Lower lobe of right lung (tissue), 2 donors: ENCODE measurements at places on chromosomes 3 and 15.

GRCh38 chr15:99361545-99362185 is 110.4 kb downstream of the LRRC28 start:
- H3K4me3 ChIP-seq = no peak overlapping the region
- H3K27ac ChIP-seq = no peak overlapping the region
- no peaks in the 10 kb centered on the region for H3K4me1 ChIP-seq
- H3K36me3 ChIP-seq = peaks cover 8% of the 10 kb centered on the region
- H3K27me3 ChIP-seq = no peaks in the 10 kb centered on the region

- no peak overlapping the region for H3K27ac ChIP-seq
- H3K36me3 ChIP-seq = no peaks in the 10 kb centered on the region
- DNase-seq = no peak
- H3K4me3 ChIP-seq = no peak overlapping the region
Measured at GRCh38 chr15:94924057-94924456, 692.7 kb downstream of the MCTP2 start.

DNA sequence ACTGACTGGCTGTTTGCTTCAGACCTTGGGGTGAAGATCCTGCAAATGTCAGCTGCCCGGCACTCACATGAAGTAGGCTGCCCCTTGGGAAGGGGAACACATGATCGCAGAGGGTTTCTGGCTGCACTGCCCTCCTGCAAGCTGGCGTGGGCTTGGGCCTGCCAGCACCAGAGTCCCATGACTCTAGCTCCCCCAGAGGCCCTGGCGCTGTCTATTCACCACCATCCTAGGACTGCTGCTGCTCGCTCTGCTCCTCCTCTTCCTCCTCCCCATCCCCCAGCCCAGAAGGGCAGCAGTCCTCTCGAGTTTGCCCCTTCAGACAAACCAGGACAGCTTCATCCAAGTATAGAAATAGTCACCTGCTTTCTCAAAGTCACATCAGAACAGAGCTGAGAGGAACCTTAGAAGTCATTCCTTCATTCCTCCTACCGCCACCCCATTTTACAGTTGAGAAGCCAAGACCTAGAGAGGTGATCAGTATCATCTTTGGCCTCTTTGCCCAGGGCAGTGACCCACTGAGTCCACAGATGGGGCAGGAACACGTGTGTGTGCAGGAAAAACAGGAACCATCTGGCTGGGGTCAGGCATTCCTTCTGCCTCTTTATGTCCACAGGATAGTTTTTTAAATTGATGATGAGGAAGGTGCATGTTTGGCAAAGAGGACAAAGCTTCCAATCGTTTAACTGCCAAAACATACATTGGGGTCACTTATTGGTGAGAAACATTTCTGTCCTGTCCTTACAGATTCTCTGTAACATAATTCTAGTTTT is 13.2 kb downstream of the DPH3 start:
- H3K36me3 ChIP-seq = no peaks in the 10 kb centered on the region
- no peak overlapping the region for H3K27ac ChIP-seq
- no peak overlapping the region for H3K4me3 ChIP-seq

DNA sequence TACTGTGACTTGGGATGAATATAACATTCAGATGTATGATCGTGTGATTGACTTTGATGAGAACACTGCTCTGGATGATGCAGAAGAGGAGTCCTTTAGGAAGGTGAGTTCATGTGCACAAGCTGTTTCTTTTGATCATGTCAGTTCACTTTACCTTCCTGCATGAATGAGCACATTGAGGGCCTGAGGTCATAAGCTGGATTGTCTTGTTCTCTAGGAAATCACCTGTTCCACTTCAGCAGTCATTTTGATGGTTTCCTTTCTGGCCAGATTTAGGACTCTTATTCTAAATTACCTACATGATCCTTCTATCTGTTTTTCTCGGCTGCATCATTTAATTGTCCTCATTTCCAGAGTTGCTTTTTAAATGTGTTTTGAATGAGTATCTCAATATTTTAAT is 4.1 kb downstream of the RCN2 start:
- no peak for DNase-seq
- no peak overlapping the region for H3K4me3 ChIP-seq
- H3K4me1 ChIP-seq = peaks cover 22% of the 10 kb centered on the region
- no peaks in the 10 kb centered on the region for H3K27me3 ChIP-seq
- peaks cover 16% of the 10 kb centered on the region for H3K36me3 ChIP-seq

- no peaks in the 10 kb centered on the region for H3K4me1 ChIP-seq
- H3K36me3 ChIP-seq = no peaks in the 10 kb centered on the region
- no peaks in the 10 kb centered on the region for H3K27me3 ChIP-seq
- no peak overlapping the region for H3K4me3 ChIP-seq
- DNase-seq = no peak
Measured at GRCh38 chr3:167203062-167203461, 177.0 kb downstream of the ZBBX start.

GRCh38 chr3:65582012-65582717 is 456.6 kb downstream of the MAGI1 start:
- H3K27me3 ChIP-seq = no peaks in the 10 kb centered on the region
- no peaks in the 10 kb centered on the region for H3K4me1 ChIP-seq
- H3K36me3 ChIP-seq = no peaks in the 10 kb centered on the region
- no peak for DNase-seq
- H3K27ac ChIP-seq = no peak overlapping the region
- H3K4me3 ChIP-seq = no peak overlapping the region

GRCh38 chr3:42698911-42699230 is 3.7 kb downstream of the HHATL start:
- peak; percentile 52 for DNase-seq
- H3K27me3 ChIP-seq = no peaks in the 10 kb centered on the region
- H3K4me3 ChIP-seq = no peak overlapping the region
- H3K27ac ChIP-seq = no peak overlapping the region
- H3K4me1 ChIP-seq = no peaks in the 10 kb centered on the region

DNA sequence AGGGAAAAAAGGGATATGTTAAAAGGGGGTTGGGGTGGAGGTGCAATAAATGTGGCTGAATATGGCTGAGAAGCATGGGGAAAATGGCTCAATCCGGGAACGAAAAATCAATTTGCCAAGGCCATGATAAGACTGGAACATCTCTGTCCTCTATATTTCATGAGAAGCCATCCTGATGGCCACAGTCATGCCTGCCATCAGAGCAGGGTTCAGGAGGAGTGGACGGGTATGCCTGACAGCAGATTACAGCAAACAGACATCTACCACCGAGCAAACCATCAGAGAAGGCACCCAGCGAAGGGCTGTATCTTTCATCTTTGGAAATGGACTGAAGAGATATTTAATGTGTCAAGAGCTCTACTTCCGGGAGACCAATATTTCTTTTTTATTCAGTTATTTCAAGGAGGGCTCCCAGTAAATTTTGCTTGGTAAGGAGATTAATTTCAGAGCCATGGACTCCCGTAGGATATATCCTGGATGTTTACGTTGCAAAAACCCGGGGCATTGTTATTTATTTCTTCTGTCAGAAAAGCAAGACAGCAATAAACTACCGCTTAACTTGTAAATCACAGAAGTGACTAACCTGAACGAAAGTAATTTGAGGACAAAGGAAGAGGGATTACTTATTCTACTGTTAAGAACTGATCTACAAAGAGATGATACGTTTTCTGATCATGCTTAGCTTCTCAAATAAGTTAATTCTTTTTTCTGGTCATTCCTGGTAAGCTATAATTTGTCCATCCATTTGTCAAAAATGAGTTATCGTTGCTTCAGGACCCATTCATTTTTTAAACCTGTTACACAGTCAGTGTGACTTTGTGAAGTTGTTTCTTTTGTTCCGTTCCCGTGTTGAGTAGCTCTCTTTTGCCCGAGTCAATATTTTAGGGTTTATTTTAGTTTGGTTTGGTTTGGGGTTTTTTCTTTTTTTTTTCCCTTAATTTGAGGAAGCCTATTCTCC is 80.6 kb upstream of the CHD2 start:
- no peaks in the 10 kb centered on the region for H3K27me3 ChIP-seq
- H3K36me3 ChIP-seq = no peaks in the 10 kb centered on the region
- H3K4me1 ChIP-seq = peaks cover 32% of the 10 kb centered on the region

- no peaks in the 10 kb centered on the region for H3K36me3 ChIP-seq
- H3K4me1 ChIP-seq = no peaks in the 10 kb centered on the region
- no peak overlapping the region for H3K27ac ChIP-seq
- H3K4me3 ChIP-seq = no peak overlapping the region
- no peaks in the 10 kb centered on the region for H3K27me3 ChIP-seq
Measured at GRCh38 chr3:171932153-171932611, 89.0 kb downstream of the TMEM212 start.

- DNase-seq = no peak
- H3K27me3 ChIP-seq = no peaks in the 10 kb centered on the region
- H3K36me3 ChIP-seq = no peaks in the 10 kb centered on the region
- peak overlapping the region; percentile 64 for H3K4me3 ChIP-seq
- H3K4me1 ChIP-seq = no peaks in the 10 kb centered on the region
- no peak overlapping the region for H3K27ac ChIP-seq
Measured at GRCh38 chr3:29279806-29280205, 1.1 kb upstream of the RBMS3 start.

GRCh38 chr3:8555113-8555661 is 53.6 kb downstream of the LMCD1 start:
- H3K27ac ChIP-seq = peak overlapping the region; percentile 58
- H3K4me3 ChIP-seq = no peak overlapping the region
- peaks cover 46% of the 10 kb centered on the region for H3K4me1 ChIP-seq
- H3K36me3 ChIP-seq = peaks cover 17% of the 10 kb centered on the region
- no peak for DNase-seq

- no peaks in the 10 kb centered on the region for H3K4me1 ChIP-seq
- H3K27me3 ChIP-seq = no peaks in the 10 kb centered on the region
- no peak overlapping the region for H3K27ac ChIP-seq
- no peak overlapping the region for H3K4me3 ChIP-seq
- no peaks in the 10 kb centered on the region for H3K36me3 ChIP-seq
Measured at GRCh38 chr3:114025451-114025850, 30.9 kb downstream of the CCDC191 start.

GRCh38 chr3:141377377-141377776 is 9.1 kb downstream of the ZBTB38 start:
- peaks cover under 1% of the 10 kb centered on the region for H3K36me3 ChIP-seq
- H3K4me3 ChIP-seq = no peak overlapping the region
- H3K27me3 ChIP-seq = no peaks in the 10 kb centered on the region

GRCh38 chr15:25674913-25675312 is 188.2 kb downstream of the ATP10A start:
- peaks cover 5% of the 10 kb centered on the region for H3K4me1 ChIP-seq
- H3K4me3 ChIP-seq = no peak overlapping the region
- DNase-seq = no peak

GRCh38 chr3:105686278-105686897 is 182.4 kb downstream of the CBLB start:
- peaks cover 5% of the 10 kb centered on the region for H3K4me1 ChIP-seq
- no peak overlapping the region for H3K4me3 ChIP-seq
- DNase-seq = no peak
- H3K36me3 ChIP-seq = peaks cover 16% of the 10 kb centered on the region

DNA sequence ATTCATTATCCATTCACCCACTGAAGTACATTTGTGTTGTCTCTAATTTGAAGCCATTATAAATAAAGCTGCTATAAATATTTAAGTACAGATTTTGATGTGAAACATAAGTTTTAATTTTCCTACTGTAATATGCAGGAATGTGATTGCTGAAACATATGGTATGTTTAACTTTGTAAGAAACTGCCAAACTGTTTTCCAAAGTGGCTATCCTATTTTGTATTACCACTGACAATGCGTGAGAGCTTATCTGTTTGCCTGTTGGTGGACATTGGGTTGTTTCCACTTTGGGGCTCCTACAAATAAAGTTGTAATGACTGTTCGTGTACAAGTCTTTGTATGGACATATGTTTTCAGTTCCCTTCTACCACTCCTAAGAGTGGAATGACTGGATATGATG is 2.5 kb downstream of the WDR93 start:
- H3K4me3 ChIP-seq = no peak overlapping the region
- no peaks in the 10 kb centered on the region for H3K36me3 ChIP-seq
- peaks cover 12% of the 10 kb centered on the region for H3K4me1 ChIP-seq
- no peaks in the 10 kb centered on the region for H3K27me3 ChIP-seq
- DNase-seq = no peak

- H3K27ac ChIP-seq = peak overlapping the region; percentile 31
- no peak for DNase-seq
- H3K36me3 ChIP-seq = no peaks in the 10 kb centered on the region
- peak overlapping the region; percentile 1 for H3K4me3 ChIP-seq
Measured at GRCh38 chr3:48215876-48216275, 7.4 kb upstream of the CAMP start.

DNA sequence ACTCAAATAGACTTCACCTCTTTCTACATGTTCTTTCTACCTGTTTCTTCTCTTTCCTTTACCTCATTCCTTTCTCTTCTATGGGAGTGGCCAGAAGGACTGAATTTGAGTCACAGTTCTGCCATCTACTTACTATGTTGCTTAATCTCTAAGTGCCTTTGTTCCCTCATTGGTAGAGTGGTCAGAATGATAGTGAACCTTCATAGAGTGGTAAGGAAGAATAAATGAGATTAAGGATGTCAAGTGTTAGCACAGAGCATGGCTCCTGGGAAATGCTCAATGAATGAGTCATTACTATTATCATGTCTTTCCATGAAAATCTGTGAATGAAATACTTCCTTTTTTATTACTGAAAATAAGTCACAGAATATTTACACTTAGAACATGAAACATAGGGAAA is 17.5 kb downstream of the TMEM207 start:
- DNase-seq = no peak
- H3K4me1 ChIP-seq = no peaks in the 10 kb centered on the region
- no peak overlapping the region for H3K4me3 ChIP-seq
- no peaks in the 10 kb centered on the region for H3K27me3 ChIP-seq
- H3K27ac ChIP-seq = no peak overlapping the region

GRCh38 chr3:13869761-13870343 is 10.0 kb downstream of the WNT7A start:
- no peak overlapping the region for H3K4me3 ChIP-seq
- DNase-seq = no peak
- peaks cover 10% of the 10 kb centered on the region for H3K27me3 ChIP-seq
- H3K4me1 ChIP-seq = no peaks in the 10 kb centered on the region
- H3K27ac ChIP-seq = no peak overlapping the region
- H3K36me3 ChIP-seq = no peaks in the 10 kb centered on the region
